ENCODE measurements at places on chromosomes 13 and 19. TPM values are rescaled to one million over a fixed set of nuclear protein-coding genes. Genes with fewer than 3 reads are reported as not detected.

DNA sequence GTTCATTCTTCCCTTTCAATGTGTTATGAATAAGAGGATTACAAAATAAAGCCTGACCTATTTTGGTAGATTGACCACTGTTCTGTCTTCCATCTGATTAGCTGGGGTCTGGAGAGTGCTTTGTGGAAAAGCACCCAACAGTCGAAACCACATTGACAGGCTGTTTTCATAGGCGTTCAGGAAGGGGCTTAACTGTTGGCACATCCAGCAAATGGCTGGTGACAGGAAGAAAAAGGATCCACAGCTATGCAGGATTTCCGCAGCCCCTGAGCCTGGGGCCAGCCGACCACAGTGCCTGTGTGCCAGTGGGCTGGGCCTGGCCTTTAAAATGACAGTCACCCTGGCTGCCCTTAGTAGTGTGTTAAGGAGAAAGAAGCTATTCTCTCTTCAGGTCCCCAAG is 113.3 kb downstream of the SIPA1L3 start:
- H3K36me3 ChIP-seq = no peaks in the 10 kb centered on the region
- H3K27ac ChIP-seq = no peak overlapping the region
- H3K4me1 ChIP-seq = no peaks in the 10 kb centered on the region
- no peaks in the 10 kb centered on the region for H3K27me3 ChIP-seq

DNA sequence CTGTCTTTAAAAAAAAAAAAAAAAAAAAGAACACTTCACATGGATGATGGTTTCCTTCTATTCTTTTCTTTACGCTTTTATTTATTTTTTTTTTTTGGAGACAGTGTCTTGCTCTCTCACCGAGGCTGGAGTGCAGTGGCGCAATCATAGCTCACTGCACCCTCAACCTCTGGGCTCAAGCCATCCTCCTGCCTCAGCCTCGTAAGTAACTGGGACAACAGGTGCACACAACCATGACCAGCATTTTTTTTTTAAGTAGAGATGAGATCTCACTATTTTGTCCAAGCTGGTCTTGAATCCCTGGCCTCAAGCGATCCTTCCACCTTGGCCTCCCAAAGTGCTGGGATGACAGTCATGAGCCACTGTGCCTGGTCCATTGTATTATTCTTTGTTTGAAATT is 24.3 kb downstream of the ANKRD27 start:
- no peak for DNase-seq
- H3K36me3 ChIP-seq = no peaks in the 10 kb centered on the region
- H3K27ac ChIP-seq = no peak overlapping the region
- no peak overlapping the region for H3K4me3 ChIP-seq

- H3K27ac ChIP-seq = no peak overlapping the region
- H3K27me3 ChIP-seq = no peaks in the 10 kb centered on the region
- peaks cover 6% of the 10 kb centered on the region for H3K4me1 ChIP-seq
- H3K36me3 ChIP-seq = no peaks in the 10 kb centered on the region
These were observed 9.9 kb downstream of the CCDC124 start for GRCh38 chr19:17942582-17943273.

The PSG3 gene
- total RNA-seq = not detected

DNA sequence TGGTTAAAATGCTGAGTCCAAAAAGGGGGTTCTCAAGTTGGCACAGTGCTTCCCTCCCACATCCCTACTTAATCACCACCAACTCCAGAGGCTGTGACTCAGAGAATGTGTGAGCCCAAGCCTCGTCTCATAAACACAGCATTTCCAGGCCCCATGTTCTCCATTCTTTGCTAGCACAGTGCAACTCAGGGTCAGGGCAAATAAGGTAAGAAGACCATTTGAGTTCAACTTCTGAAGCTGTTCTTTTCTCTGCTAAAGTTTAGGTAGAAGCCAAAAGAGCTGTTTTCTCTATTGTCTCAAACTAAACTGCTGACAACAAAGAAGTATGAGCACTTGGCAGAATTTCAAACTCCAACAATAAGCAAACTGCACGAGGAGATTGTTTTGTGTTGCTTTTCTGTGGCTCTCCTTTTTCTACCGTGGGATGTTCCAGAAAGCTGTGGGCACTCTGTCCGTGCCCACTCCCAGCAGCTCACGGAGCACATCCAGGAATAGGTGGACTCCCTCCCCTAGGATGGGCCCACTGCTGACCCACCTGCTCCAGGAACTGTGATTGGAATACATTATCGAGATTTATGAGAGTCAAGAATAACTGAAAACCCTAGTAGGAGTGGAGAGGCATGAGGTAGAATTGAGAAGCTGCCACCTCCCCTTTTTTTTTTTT is 494.3 kb downstream of the COG6 start:
- H3K27me3 ChIP-seq = no peaks in the 10 kb centered on the region
- peak overlapping the region; percentile 85 for H3K27ac ChIP-seq
- H3K36me3 ChIP-seq = no peaks in the 10 kb centered on the region
- H3K4me3 ChIP-seq = no peak overlapping the region
- DNase-seq = peak; percentile 66
- H3K4me1 ChIP-seq = peaks cover 10% of the 10 kb centered on the region

DNA sequence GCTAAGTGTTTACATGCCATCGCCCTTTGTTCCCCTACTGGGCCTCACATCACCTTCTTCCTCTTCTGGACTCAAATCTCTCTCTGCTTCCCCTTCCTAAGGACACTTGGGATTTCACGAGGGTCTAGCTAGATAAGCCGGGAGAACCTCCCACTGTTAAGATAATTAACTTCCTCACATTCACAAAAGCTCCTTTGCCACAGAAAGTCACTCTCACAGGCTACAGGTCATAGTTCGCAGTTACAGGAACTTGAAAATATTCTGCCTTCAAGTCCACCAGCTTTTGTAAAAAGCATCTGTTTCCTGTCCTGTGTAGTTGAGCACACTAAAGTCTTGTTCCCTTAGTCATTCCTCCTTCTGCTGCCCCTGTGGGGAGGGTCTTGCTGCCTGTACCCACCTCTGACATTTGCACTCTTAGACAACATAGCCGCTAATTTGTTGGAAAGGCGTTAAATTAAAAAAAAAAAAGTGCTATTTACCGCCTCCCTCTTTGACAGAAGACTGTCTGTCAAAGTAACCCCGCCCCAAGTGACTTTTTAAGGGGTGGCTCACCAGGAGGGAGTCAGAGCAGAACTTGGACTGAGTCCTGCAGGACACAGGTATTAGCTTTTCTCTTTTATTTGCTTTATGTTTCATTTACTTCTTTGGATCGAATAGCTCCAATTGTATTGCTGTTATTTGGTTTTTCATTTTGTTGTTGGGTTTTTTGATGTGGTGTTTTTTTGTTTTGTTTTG is 26.8 kb upstream of the CEACAM21 start:
- H3K4me1 ChIP-seq = no peaks in the 10 kb centered on the region

The DNAAF3 gene
- total RNA-seq = 4.4 TPM

DNA sequence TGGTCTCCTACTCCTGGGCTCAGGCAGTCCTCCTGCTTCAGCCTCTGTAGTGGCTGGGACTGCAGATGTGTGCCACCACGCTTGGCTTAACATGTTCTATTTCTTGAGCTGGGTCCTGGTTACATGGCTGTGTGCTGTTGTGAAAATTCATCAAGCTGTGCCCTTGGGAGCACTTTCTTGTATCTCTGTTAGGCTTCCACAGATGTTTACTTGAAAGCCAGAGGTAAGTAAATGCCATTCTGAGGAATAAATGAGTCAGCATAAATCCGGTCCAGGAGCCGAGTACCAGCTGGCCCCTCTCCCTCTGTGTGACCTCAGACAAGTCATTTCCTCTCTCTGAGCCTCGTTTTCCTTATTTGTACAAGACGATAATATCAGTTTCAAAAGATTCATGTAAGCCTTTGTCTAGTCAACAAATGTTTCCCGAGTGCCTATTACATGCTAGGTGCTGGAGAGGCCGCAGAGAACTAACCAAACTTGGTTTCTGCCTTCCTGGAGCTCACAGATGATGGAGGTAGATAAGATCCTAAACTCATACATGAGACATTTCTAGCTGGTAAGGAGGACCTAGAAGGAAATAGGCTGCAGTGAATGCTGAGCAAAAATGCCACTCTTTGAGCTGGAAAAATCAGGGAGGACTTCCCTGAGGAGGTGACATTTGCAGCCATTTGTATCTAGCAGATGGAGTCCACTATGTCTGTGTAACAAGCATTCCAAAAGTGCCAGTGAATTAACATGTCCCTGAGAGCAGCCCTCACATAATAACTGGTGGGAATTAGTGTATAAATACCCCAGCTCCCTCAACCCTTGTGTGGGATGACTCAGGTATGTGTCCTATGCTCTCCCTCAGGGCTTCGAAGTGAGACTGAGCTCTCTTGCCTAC is 2.7 kb upstream of the RASAL3 start:
- H3K27me3 ChIP-seq = no peaks in the 10 kb centered on the region
- DNase-seq = no peak
- H3K27ac ChIP-seq = no peak overlapping the region
- H3K4me3 ChIP-seq = no peak overlapping the region
- no peaks in the 10 kb centered on the region for H3K36me3 ChIP-seq

DNA sequence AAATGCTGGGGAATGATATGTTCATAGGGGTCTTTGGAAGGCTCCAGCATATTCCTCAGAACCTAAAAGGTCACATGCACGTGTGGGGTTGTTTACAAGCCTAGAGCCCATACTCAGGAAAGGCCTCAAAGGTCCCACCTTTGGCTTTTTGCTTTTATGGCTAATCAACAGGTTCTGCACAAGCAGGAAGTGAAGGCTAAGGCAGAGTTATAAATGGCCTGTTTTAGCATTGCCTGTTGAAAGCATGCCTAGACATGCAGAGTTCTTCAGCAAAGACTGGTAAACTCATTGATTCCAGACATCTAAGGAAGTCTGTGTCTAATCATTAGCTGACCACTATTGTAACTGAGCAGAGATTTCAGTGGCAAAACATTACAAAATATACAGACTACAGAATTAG is 198.3 kb downstream of the KCNRG start:
- no peak overlapping the region for H3K27ac ChIP-seq
- no peaks in the 10 kb centered on the region for H3K36me3 ChIP-seq
- H3K27me3 ChIP-seq = no peaks in the 10 kb centered on the region
- no peak for DNase-seq
- H3K4me1 ChIP-seq = no peaks in the 10 kb centered on the region

The SOX21 gene
- total RNA-seq = 0.07 TPM

The THSD8 gene
- total RNA-seq = 4.1 TPM

DNA sequence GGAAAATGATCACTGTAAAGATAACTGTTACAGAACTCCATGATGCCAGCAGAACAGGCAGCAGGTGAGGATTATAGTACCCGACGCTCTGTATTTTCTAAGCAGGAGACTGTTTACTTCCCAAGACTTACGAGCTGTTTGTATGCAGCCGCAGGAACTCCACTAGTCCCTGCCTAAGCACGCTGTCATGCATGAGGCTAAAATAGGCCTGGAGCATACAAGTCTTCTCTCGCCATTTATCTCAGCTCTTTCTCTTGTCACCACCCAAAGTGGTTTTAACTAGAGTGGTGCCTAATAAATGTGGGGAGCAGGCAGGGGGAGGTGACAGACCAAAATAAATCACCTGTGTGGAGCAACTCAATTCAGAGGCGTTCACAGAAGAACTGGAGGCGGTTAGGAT is 175.8 kb downstream of the TDRD3 start:
- H3K36me3 ChIP-seq = no peaks in the 10 kb centered on the region
- no peak for DNase-seq
- no peaks in the 10 kb centered on the region for H3K4me1 ChIP-seq
- H3K27me3 ChIP-seq = no peaks in the 10 kb centered on the region
- no peak overlapping the region for H3K4me3 ChIP-seq

DNA sequence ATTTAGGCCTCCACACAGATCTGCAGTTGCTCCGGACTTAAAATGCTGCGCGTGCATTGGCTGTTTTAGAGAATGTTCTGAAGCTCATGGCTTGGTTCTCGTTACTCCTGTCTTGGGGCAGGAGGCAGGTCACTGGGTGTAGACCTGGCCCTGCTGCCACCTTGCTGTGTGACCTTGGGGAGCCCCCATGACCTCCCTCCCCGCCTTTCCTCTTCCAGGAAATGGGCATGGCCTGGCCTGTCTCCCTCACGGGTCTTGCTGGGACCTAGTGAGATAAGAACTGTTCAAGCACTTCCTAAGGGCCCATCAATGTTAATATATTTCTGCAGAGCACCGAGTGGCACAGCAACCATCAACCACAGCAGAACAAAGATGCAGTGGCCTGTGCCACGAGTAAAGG is 49.4 kb downstream of the KLF2 start:
- no peaks in the 10 kb centered on the region for H3K27me3 ChIP-seq
- H3K36me3 ChIP-seq = no peaks in the 10 kb centered on the region
- no peak for DNase-seq
- peak overlapping the region; percentile 81 for H3K27ac ChIP-seq
- H3K4me3 ChIP-seq = no peak overlapping the region

GRCh38 chr19:3108775-3109174 is 14.6 kb downstream of the GNA11 start:
- DNase-seq = peak; percentile 52
- no peak overlapping the region for H3K27ac ChIP-seq
- H3K4me3 ChIP-seq = no peak overlapping the region
- H3K36me3 ChIP-seq = no peaks in the 10 kb centered on the region

The ARRDC5 gene
- total RNA-seq = 0.26 TPM

- no peak overlapping the region for H3K4me3 ChIP-seq
- DNase-seq = no peak
- H3K4me1 ChIP-seq = no peaks in the 10 kb centered on the region
These were observed 3.9 kb downstream of the COG3 start for GRCh38 chr13:45468635-45469034.

DNA sequence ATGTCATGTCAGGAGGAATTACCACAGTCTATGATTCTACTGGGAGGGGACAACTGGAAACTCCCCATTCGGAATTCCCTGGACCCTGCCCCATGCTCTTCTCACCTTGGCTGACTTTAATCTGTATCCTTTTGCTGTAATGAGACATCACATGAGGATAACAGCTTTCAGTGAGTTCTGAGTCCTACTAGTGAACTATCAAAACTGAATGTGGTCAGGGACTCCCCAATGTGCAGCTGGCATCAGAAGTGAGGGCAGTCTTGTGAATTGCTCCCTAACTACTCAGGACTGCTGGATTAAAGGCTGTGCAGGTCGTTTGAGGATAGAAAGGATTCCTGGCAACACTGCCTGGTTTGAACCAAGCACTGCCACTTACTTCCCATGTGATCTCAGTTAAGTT is 15.2 kb downstream of the SIGLEC7 start:
- no peaks in the 10 kb centered on the region for H3K27me3 ChIP-seq
- H3K4me3 ChIP-seq = no peak overlapping the region
- no peaks in the 10 kb centered on the region for H3K36me3 ChIP-seq
- H3K4me1 ChIP-seq = no peaks in the 10 kb centered on the region

The ZNF625 gene
- 34.8 TPM for total RNA-seq

- no peak for DNase-seq
- H3K36me3 ChIP-seq = no peaks in the 10 kb centered on the region
- H3K27me3 ChIP-seq = no peaks in the 10 kb centered on the region
- H3K27ac ChIP-seq = no peak overlapping the region
These were observed 16.6 kb downstream of the CKM start for GRCh38 chr19:45306040-45306439.

The PRODH2 gene
- total RNA-seq = not detected

The COL5A3 gene
- total RNA-seq = 38.5 TPM

The IGSF23 gene
- not detected for total RNA-seq

DNA sequence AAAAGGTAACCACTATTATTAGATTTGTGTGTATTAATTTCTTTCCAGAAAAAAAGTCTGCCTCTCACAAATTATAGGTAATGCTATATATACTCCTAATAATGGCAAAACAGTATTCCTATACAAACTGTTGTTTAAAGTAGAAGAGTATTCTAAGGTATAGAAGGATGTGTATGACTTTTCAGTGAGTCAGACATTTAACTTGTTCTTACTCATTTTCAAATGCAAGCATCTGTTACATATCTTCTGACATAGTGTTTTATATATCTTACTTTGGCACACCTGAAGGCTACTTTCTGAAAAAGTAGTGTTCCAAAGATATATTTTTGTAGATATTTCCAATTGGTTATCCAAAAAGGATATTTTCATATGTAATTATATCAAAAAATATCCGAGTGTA is 3.5 kb upstream of the SLITRK5 start:
- H3K4me1 ChIP-seq = no peaks in the 10 kb centered on the region
- no peak for DNase-seq
- no peak overlapping the region for H3K4me3 ChIP-seq
- no peaks in the 10 kb centered on the region for H3K36me3 ChIP-seq
- H3K27me3 ChIP-seq = peaks cover 34% of the 10 kb centered on the region
